ENCODE measurements at places on chromosomes 16 and 17.
A peak's percentile ranks its signal among the peaks of the same experiment; 100 is the strongest.

GRCh38 chr16:26371349-26371869 lies 679.6 kb downstream of the HS3ST4 start:
- H3K4me3 ChIP-seq, result no peak overlapping the region
- H3K4me1 ChIP-seq, result no peaks in the 10 kb centered on the region
- H3K36me3 ChIP-seq, result no peaks in the 10 kb centered on the region
- no peak overlapping the region for H3K27ac ChIP-seq

- H3K27ac ChIP-seq, result no peak overlapping the region
- no peak overlapping the region for H3K4me3 ChIP-seq
- H3K36me3 ChIP-seq, result no peaks in the 10 kb centered on the region
- H3K4me1 ChIP-seq, result no peaks in the 10 kb centered on the region
- no peaks in the 10 kb centered on the region for H3K27me3 ChIP-seq
These were observed 593 bp upstream of the CD300E start for GRCh38 chr17:74624131-74624530.

DNA sequence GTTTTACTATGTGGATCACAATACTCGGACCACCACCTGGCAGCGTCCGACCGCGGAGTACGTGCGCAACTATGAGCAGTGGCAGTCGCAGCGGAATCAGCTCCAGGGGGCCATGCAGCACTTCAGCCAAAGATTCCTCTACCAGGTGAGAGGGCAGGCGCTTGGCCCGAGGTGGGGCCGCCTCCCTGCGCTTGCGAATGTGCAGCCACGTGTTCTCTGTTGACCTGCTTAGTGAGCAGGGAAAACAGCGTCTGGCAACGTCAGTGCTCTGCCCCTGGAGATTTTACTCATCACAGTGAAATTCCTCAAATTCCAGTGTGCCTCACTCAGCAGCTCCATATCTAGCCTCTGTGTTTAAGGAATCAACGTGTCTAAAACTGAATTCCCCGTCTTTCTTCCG lies 33.4 kb upstream of the CLEC18A start:
- no peaks in the 10 kb centered on the region for H3K27me3 ChIP-seq
- DNase-seq, result peak; percentile 80
- H3K4me3 ChIP-seq, result no peak overlapping the region
- H3K27ac ChIP-seq, result no peak overlapping the region
- H3K36me3 ChIP-seq, result no peaks in the 10 kb centered on the region
- 0 out of 2 replicates have a peak, but pooled peaks cover 4% of the 10 kb centered on the region for H3K4me1 ChIP-seq

DNA sequence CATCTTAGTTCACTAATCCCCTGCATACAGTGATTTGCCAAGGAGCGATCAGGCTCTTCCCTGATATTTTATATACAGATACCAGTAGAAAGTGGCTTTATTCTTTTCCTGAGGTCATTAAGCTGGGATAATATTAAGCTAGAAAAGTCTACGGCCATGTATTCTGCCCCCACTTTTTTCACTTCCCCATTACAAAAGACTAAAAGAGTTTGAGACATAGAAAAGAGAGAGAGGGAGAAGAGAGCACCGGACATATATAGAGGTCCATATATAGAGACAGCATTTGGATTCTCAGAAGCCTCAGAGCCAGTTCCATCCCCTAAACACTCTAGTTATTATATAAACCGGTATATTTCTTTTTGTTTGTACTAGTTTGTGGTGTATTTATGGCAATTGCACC lies 166.5 kb upstream of the ANKFN1 start:
- H3K36me3 ChIP-seq, result no peaks in the 10 kb centered on the region
- H3K4me1 ChIP-seq, result peaks cover 6% of the 10 kb centered on the region
- DNase-seq, result no peak
- H3K4me3 ChIP-seq, result no peak overlapping the region
- H3K27ac ChIP-seq, result no peak overlapping the region

DNA sequence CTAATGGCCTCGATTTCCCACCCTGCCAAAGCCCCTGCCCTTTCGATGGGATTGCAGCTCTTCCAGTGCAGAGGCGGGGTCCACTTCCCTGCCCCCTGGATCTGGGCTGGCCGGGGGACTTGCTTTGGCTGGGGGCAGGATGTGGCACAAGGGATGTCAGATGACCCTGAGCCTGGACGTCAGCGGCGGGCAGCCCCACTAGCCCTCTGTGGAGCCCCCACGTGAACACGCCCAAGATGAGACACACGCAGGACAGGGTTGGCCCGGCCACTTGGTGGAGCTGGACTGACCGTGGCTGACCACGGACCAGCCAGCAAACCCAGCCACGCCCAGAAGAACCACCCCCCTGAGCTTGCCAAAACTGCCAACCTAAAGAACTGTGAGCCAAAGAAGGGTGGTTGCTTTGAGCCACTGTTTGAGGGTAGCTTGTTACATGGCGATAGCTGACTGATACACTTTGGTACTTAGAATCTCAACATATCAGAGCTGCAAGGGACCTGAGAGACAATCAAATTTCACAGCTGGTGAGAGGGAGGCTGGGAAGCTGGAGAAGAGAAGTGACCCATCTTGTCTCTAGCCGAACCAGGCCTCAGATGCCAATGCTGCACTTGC lies 46.6 kb upstream of the PABPN1L start:
- no peaks in the 10 kb centered on the region for H3K4me1 ChIP-seq
- no peaks in the 10 kb centered on the region for H3K27me3 ChIP-seq
- H3K4me3 ChIP-seq, result no peak overlapping the region

DNA sequence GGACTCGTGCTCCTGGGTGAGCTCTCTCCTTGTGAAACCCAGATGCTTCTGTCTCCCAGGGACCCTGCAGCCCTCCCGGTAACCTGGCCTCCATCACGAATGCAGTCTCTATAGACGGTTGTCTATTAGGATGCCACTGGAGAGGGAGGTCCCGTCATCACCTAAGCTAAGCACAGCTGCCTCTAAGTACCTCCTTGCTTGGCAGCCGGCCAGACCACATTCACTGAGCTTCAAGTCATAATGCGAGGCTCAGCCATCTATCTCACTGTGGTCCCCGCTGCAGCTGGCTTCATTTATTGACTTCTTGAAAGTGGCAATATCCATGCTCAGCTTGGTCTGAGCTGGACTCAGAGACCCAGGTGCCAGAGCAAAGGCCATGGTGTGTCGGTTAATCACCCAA lies 74.5 kb upstream of the HSBP1 start:
- H3K4me3 ChIP-seq, result no peak overlapping the region
- H3K36me3 ChIP-seq, result peaks cover 6% of the 10 kb centered on the region
- H3K27me3 ChIP-seq, result no peaks in the 10 kb centered on the region
- H3K27ac ChIP-seq, result no peak overlapping the region
- no peak for DNase-seq

DNA sequence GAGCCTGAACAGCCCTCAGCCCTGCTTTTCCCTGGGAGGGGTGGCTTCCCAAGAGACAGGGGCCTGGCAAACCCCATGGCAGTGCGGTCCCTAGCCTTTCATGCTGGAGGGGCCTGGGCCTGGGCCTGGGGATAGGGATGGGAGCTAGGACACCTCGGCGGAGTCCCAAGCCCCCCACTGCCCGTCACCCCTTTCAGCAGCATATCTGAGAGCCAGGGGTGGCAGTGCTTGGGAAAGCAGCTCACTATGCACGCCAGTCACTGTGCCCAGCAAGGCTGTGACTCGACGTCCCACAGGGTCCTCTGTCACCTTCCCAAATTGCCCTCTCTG lies 612 bp upstream of the SLC47A2 start:
- no peak for DNase-seq
- H3K27ac ChIP-seq, result no peak overlapping the region
- no peak overlapping the region for H3K4me3 ChIP-seq

DNA sequence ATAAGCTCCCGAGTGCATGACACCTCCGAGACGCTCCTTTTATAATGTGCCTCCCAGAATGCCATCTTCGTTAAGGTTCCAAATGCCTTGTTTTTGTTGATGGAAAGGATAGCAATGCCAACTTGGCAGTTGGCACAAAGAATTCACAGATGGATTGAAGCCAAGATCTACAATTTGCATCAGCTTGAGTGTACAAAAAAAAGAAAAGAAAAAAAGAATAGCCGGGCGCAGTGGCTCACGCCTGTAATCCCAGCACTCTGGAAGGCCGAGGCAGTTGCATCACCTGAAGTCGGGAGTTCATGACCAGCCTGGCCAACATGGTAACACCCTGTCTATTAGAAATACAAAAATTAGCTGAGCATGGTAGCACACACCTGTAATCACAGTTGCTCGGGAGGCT lies 7.6 kb downstream of the TBC1D16 start:
- H3K4me3 ChIP-seq, result no peak overlapping the region
- peaks cover 7% of the 10 kb centered on the region for H3K36me3 ChIP-seq
- H3K4me1 ChIP-seq, result peaks cover 3% of the 10 kb centered on the region
- no peak for DNase-seq

DNA sequence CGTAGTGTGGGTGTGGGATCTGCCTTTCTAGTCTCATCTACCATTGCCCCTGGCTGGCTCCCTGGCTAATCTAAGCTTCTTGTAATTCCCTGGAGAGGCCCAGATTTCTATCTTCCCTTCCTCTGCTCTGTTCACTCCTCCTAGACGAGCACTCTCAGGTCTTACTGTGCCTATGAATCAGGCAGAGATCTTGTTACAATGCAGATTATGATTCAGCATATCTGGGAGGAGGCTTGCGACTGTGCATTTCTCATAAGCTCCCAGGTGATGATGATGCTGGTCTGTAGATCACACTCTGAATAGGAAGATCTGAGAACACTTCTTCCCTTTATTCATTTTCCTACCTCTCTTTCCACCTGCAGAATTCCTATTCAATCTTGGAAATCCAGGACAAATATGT lies 200.1 kb downstream of the CBLN1 start:
- no peaks in the 10 kb centered on the region for H3K4me1 ChIP-seq
- no peaks in the 10 kb centered on the region for H3K27me3 ChIP-seq
- H3K27ac ChIP-seq, result no peak overlapping the region
- H3K4me3 ChIP-seq, result no peak overlapping the region
- peaks cover 6% of the 10 kb centered on the region for H3K36me3 ChIP-seq

GRCh38 chr17:21171309-21171922 lies 42.5 kb downstream of the TMEM11 start:
- no peaks in the 10 kb centered on the region for H3K36me3 ChIP-seq
- H3K27ac ChIP-seq, result no peak overlapping the region
- H3K4me1 ChIP-seq, result no peaks in the 10 kb centered on the region
- H3K27me3 ChIP-seq, result no peaks in the 10 kb centered on the region

DNA sequence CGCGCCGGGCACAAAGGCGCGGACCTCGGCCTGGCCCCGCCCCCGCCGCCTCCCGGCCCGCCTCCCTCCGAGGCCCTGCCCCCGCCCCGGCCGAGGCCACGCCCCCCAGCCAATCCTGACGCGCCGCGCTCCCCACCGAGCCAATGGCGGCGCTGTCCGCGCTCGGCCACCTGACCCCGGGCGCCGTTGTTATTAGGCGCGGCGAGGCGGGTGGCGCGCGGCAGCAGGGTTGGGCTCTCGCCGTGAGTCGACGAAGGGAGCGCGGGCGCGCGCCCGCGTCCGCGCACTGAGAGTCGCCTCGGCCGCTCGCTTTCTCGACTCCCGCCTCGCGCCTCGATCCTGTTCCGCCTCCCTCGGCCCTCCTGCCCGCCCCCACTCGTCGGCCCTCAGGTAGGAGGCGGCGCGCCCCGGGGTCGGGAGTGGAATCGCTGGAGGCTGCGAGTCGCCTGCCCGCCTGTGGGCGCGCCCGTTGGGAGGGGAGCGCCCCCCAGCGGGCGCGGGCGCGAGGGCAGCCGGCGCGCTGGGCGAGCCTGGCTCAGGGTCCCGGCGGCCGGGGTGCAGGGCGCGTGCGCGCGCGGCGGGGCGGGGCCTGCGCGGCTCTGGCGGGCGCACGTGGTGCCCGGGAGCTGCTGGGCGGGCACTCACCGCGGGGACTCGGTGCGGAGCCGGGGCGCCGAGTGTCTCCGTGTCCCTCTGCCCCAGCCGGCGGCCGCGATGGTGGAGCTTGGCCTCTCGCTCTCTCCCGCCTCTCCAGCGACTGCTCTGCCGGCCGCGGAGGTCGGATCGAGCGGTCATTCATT lies 405 bp upstream of the CBLN1 start:
- peak; percentile 92 for DNase-seq
- H3K4me1 ChIP-seq, result no peaks in the 10 kb centered on the region
- H3K4me3 ChIP-seq, result peak overlapping the region; percentile 83
- H3K27ac ChIP-seq, result no peak overlapping the region
- H3K36me3 ChIP-seq, result no peaks in the 10 kb centered on the region

- no peak for DNase-seq
- no peaks in the 10 kb centered on the region for H3K36me3 ChIP-seq
- no peaks in the 10 kb centered on the region for H3K27me3 ChIP-seq
- H3K27ac ChIP-seq, result no peak overlapping the region
- peaks cover 12% of the 10 kb centered on the region for H3K4me1 ChIP-seq
These were observed 43.8 kb upstream of the TOB1 start for GRCh38 chr17:50909765-50910605.

GRCh38 chr17:38464251-38464722 lies 36.0 kb downstream of the ARHGAP23 start:
- peaks cover 32% of the 10 kb centered on the region for H3K36me3 ChIP-seq
- H3K27ac ChIP-seq, result no peak overlapping the region
- no peak for DNase-seq
- H3K4me1 ChIP-seq, result no peaks in the 10 kb centered on the region
- H3K4me3 ChIP-seq, result no peak overlapping the region
- no peaks in the 10 kb centered on the region for H3K27me3 ChIP-seq

DNA sequence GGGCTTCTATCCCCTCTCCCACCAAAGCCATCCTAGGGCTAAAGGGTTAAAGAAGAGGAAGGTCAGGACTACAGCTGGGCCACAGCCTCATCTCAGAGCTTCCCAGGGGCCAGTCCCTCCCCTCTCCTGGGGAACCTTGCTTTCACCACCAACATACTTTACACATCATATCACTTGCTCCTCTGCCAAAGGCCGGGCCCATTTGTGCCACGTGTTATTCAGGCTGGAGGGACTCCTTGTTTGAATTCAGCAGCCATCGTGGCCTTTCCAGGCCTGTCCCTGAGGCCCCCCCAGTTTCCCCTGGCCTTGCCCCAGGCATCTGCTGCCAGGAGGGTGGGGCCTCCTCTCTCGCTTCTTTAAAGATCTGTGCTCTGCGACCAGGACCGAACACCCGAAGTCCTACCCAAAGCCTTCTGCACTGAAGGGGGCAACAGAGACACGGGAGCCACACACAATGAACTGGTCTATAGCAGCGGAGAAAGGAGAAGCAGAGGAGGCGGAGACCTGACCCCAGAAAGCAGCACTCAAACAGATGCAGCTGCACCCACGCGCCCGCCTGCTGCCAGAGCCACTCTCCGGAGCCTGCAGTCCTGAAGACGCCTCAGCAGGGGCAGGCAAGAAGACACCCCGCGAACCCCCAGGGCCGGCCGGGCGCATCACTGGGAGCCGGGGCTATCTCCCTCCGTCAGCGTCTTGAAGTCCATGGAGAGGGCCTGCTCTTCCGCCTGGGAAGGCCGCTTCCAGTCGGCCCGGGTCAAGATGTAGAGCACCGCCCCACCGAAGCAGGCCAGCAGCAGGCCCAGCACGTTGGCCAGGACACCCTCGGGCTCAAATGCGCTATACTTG lies 12.1 kb downstream of the CYB561 start:
- H3K36me3 ChIP-seq, result peaks cover 15% of the 10 kb centered on the region
- no peaks in the 10 kb centered on the region for H3K27me3 ChIP-seq
- H3K27ac ChIP-seq, result no peak overlapping the region
- no peak overlapping the region for H3K4me3 ChIP-seq

DNA sequence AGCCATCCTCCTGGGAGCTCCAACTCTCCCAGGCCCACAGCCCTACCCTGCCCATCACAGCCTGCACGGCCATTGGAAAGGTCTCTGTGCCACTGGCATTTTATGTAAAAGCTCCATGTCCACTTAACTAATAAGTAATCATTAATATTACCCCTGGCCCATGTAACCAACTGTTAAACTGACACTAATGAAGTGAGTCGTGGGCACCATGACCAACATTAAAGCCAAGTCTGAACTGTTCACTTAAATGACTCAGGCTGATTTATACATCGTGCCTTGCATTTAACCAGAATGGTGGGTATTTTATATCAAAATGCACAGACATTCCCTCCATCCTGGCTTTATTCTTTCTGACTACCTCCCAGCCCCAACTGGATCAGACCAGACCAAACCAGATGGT lies 229.3 kb downstream of the SOX9 start:
- no peaks in the 10 kb centered on the region for H3K36me3 ChIP-seq
- H3K4me3 ChIP-seq, result no peak overlapping the region
- H3K4me1 ChIP-seq, result no peaks in the 10 kb centered on the region
- DNase-seq, result no peak
